ENCODE measurements at places on chromosomes 16 and 17. TPM values are rescaled to one million over a fixed set of nuclear protein-coding genes. Genes with fewer than 3 reads are reported as not detected.

GJD3 gene
- polyA plus RNA-seq, result 0.44 TPM

TP53TG3 gene
- polyA plus RNA-seq, result not detected

NPIPB6 gene
- polyA plus RNA-seq, result not detected

DNA sequence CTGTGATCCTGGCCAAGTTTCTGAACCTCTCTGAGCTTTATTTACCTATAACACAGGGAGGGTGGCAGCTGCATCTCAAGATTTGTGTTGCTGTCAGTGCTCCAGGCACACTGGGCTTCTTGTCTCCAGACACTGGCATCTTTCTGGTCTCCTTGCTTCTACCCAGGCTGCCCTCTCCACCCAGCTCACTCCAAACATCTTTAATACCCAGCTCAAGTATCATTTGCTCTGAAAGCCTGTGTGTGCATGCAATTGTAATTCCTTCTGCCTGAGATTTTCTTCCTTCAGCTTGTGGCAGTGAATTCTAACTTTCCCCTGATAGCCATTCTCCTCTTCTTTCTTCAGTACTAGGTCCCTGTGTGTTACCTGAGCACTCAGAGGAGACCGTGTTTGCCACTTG is 50.7 kb upstream of the USP7 start:
- peaks cover 4% of the 10 kb centered on the region for H3K4me1 ChIP-seq
- no peak for DNase-seq
- peaks cover 6% of the 10 kb centered on the region for H3K36me3 ChIP-seq
- peaks cover 11% of the 10 kb centered on the region for H3K27me3 ChIP-seq
- no peak overlapping the region for H3K27ac ChIP-seq

DNA sequence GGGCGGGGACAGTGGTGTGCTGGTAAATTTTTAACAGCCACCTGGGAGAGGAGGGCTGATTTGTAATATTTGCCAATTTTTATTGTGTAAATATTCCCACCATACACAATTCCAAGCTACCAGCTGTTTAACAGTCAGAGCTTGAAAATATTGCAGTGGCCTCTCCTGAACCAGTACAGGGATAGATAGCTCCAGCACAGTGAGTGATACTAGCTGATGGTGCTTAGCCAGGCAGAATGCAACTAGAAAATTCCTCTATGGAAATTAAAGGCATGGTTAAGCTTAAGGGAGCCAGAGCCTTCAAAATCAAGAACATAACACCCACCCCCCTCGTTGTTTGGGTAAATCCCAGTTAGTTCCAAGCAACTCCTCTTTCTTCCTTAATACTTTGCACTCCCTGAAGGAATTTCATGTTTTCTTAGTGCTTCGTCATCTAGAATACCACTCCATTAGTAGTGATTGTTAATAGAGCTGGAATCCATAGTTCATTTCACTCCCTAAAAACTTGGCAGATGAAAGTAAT is 96.6 kb downstream of the CYB561 start:
- H3K36me3 ChIP-seq, result no peaks in the 10 kb centered on the region
- H3K4me3 ChIP-seq, result no peak overlapping the region
- H3K27me3 ChIP-seq, result no peaks in the 10 kb centered on the region

- DNase-seq, result no peak
- no peak overlapping the region for H3K27ac ChIP-seq
- H3K4me3 ChIP-seq, result no peak overlapping the region
- no peaks in the 10 kb centered on the region for H3K4me1 ChIP-seq
- H3K36me3 ChIP-seq, result no peaks in the 10 kb centered on the region
Observed at GRCh38 chr17:43667947-43668348, 6.2 kb upstream of the MEOX1 start.

SLC47A1 gene
- not detected for polyA plus RNA-seq

FADS6 gene
- not detected for polyA plus RNA-seq

UTS2R gene
- polyA plus RNA-seq, result not detected

- H3K36me3 ChIP-seq, result no peaks in the 10 kb centered on the region
- peak; percentile 25 for DNase-seq
- H3K4me1 ChIP-seq, result no peaks in the 10 kb centered on the region
- no peak overlapping the region for H3K27ac ChIP-seq
- H3K27me3 ChIP-seq, result peaks cover 45% of the 10 kb centered on the region
Observed at GRCh38 chr16:85428168-85428898, 184.8 kb upstream of the GSE1 start.

TNS4 gene
- polyA plus RNA-seq, result not detected

DNA sequence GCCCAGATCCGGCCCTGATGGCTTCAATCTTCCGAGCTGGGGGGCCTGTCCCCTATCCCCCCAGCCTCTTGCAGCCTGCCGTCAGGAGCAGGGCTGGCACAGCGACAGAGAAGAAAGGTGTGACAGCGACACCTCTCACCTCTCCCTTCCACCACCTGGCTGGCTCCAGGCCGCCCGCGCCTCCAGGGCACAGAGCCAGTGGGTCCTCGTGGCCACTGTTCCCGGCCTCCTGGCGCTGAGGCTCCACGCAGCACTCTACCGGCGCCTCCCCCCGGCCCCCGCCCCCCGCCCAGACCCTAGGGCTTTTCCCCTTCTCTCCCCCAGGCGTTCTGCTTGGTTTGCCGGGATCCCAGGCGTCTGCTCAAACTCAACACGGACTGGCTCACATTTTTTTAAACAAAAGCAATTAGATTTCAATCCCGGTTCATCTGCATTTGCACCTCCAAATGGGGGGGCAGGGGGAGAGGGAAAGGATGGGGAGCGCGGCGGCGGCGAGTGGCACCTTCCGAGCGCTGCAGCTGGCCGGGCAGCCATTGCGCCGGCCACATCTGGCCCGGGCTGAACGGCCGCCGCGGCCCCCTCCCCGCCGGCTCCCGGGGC is 12.8 kb upstream of the CBX8 start:
- H3K4me1 ChIP-seq, result peaks cover 22% of the 10 kb centered on the region
- H3K36me3 ChIP-seq, result peaks cover 15% of the 10 kb centered on the region
- peak overlapping the region; percentile 86 for H3K27ac ChIP-seq
- H3K27me3 ChIP-seq, result peaks cover 69% of the 10 kb centered on the region

GRCh38 chr16:48014349-48015135 is 141.3 kb downstream of the ABCC12 start:
- no peaks in the 10 kb centered on the region for H3K36me3 ChIP-seq
- H3K4me3 ChIP-seq, result no peak overlapping the region
- peaks cover 23% of the 10 kb centered on the region for H3K27me3 ChIP-seq
- H3K27ac ChIP-seq, result no peak overlapping the region
- H3K4me1 ChIP-seq, result peaks cover 21% of the 10 kb centered on the region

DNA sequence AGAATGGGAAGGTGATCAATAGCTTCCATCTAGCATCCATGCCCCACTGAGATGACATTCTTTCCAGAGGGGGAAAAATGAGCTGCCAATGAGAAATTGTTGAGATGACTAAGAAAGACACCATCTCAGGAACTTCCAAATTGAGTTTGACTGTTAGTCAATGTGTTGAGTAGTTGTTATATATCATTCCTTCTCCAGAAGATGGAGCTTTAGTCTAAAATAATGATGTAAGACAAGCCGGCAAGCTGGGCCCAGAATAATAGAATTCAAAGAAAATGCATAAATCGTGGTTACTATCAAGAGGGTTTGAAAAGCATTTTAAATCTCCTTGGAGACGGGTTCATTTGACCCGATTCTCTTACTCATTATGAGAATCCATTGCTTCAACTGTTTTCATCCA is 71.0 kb upstream of the ATF7IP2 start:
- peaks cover 33% of the 10 kb centered on the region for H3K4me1 ChIP-seq
- no peaks in the 10 kb centered on the region for H3K27me3 ChIP-seq
- peak overlapping the region; percentile 3 for H3K27ac ChIP-seq
- H3K4me3 ChIP-seq, result no peak overlapping the region

CD300A gene
- polyA plus RNA-seq, result 1.9 TPM

DNA sequence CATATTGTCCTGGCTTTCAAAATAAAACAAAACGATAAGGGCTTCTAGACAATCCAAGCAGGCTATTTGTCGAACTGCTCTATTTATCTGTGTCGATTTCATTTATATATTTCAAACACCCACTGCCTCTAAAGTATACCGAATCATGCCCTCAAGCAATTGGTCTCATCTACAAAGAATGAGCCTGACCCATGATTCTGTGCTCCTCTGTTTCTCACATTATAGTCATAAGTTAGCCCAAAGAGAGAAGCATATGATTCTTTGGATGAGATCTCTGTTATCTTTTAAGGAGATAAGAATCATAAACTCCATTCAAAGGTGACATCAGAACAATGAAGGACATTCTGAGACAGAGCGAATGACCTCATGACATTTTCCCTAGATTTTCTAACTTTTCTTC is 191.1 kb downstream of the MAP2K6 start:
- no peak overlapping the region for H3K4me3 ChIP-seq
- H3K27ac ChIP-seq, result no peak overlapping the region
- no peaks in the 10 kb centered on the region for H3K36me3 ChIP-seq
- DNase-seq, result no peak

GRCh38 chr16:80123189-80123588 is 417.6 kb upstream of the DYNLRB2 start:
- no peaks in the 10 kb centered on the region for H3K36me3 ChIP-seq
- no peak for DNase-seq
- H3K27ac ChIP-seq, result no peak overlapping the region
- H3K27me3 ChIP-seq, result peaks cover 10% of the 10 kb centered on the region
- no peak overlapping the region for H3K4me3 ChIP-seq

- DNase-seq, result no peak
- no peaks in the 10 kb centered on the region for H3K36me3 ChIP-seq
- peak overlapping the region; percentile 81 for H3K27ac ChIP-seq
- no peaks in the 10 kb centered on the region for H3K27me3 ChIP-seq
Observed at GRCh38 chr17:5283571-5284315, 1.7 kb downstream of the RABEP1 start.

DNA sequence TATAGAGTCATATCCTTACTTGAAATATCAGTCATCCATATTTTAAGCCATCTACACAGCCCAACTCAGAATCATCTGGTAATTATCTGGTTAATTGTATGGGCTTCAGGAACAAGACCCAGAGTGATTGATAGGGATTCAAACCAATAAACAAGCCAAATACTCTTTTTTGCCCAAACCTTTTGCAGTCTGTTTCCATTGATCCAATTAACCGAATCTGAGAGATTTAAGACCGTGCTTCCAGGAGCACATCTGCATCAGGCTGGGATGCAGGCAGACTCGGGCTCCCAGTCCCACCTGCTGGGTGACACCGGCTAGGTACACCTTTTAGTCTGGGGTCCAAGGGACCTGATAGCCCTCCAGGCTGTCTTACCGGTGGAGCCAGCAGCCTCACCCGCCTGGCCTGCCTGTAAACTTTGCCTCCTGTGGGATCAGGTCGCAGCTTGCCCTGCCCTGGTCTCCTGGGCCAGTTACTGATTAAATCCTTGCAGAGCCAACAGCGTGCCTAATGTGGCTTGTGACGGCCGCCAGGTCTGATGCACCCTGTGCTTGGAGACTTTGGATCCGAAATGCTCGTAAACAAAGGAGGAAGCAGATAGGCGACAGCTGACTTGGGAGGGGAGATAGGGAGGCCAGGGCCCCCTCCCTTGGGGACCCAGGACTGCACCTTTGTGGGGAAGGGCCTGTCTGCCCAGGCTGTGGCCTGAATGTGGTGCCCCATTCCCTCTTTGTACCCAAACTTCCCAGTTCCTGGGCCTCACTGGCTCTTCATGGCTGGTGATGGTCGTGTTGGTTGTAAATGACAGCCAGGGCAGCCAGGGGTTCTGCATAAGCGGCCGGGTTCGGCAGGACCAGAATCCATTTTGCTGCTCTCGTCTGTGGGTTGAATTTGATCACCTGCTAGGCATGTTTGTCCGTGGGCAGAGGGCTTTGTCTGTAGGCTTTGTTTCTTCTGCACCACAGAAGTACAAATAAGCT is 3.8 kb downstream of the CMIP start:
- DNase-seq, result no peak
- peaks cover 8% of the 10 kb centered on the region for H3K36me3 ChIP-seq
- H3K4me3 ChIP-seq, result peak overlapping the region; percentile 41
- no peaks in the 10 kb centered on the region for H3K27me3 ChIP-seq

HSPB9 gene
- not detected for polyA plus RNA-seq

NDE1 gene
- 37.7 TPM for polyA plus RNA-seq

- H3K4me1 ChIP-seq, result peaks cover 8% of the 10 kb centered on the region
- peak; percentile 86 for DNase-seq
- no peaks in the 10 kb centered on the region for H3K27me3 ChIP-seq
- H3K36me3 ChIP-seq, result no peaks in the 10 kb centered on the region
- H3K27ac ChIP-seq, result no peak within 1 kb of the TSS
- H3K4me3 ChIP-seq, result peak within 1 kb of the TSS; percentile 76
Observed at GRCh38 chr17:78214016-78214705, at the start of gene BIRC5. BIRC5 (plus strand) TSS chr17:78214253; CDS start chr17:78214317, 64 bp downstream.

- H3K27ac ChIP-seq, result peak overlapping the region; percentile 62
- DNase-seq, result no peak
- peaks cover 59% of the 10 kb centered on the region for H3K4me1 ChIP-seq
- no peaks in the 10 kb centered on the region for H3K36me3 ChIP-seq
- H3K4me3 ChIP-seq, result no peak overlapping the region
Observed at GRCh38 chr17:17056156-17056539, 13.9 kb downstream of the MPRIP start.

ALOX12B gene
- 0.45 TPM for polyA plus RNA-seq
